Activated CD8-positive, alpha-beta memory T cell treated with anti-CD3 and anti-CD28 coated beads, Interleukin-2, amount 10 ng/mL, durations not matched to agents 7 days and 5 days (primary cell): ENCODE measurements at places on chromosomes 7 and 10. TPM values are rescaled to one million over a fixed set of nuclear protein-coding genes. Genes with fewer than 3 reads are reported as not detected.

ZNF804B gene
- total RNA-seq = not detected

FGL2 gene
- 9.4 TPM for total RNA-seq

RGR gene
- total RNA-seq = not detected

SFTPA1 gene
- not detected for total RNA-seq

LRMDA gene
- not detected for total RNA-seq

CHPF2 gene
- total RNA-seq = 46.8 TPM

KCNMA1 gene
- total RNA-seq = 1.5 TPM

PRRT4 gene
- not detected for total RNA-seq

GJD4 gene
- not detected for total RNA-seq
